ENCODE measurements at places on chromosomes 16 and 17.

DNA sequence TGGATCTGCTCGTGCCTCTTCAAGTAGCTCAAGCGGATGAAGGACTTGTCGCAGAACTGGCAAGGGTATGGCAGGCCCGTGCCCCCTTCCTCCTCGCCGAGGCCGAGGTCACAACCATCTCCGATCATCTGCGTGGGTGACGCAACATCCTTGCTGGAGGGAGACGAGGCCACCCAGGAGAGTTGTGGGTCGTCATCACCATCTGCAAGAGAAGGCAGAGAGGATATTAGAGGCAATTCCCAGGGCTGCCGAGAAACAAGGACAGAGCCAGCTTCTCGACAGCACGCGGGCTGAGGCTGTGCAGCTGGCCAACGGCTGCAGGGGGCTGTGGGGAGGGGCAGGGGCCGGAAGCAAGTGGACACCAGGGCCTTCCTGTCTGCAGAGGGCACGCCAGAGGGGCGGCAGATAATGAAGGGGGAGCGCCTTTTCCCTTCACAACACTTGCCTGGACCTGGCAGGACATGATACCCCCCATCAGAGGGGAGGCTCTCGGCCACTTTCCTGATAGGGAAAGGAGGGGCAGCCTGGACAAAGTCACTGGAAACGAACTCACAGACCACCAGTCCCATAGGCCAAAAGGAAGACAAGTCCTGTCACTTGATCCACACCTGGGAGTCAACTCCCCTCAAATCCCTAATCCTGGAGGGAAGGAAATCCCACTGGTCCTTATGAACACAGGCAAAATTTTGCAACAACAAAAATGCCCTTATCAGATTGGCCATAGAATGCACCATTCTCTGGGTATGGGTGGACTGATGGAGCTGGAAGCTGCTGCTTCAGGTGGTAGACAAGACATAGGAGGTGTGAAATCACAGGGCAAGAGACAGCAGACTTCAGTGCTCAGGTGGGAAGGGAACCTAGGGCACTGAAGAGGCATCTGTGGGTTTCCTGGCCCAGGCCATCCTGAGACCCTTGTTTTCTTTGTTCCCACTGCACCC, 217.0 kb downstream of the ZNF423 start:
- DNase-seq, result no peak

- no peak for DNase-seq
Measured at GRCh38 chr17:73349138-73349537, 37.3 kb upstream of the CDC42EP4 start.

DNA sequence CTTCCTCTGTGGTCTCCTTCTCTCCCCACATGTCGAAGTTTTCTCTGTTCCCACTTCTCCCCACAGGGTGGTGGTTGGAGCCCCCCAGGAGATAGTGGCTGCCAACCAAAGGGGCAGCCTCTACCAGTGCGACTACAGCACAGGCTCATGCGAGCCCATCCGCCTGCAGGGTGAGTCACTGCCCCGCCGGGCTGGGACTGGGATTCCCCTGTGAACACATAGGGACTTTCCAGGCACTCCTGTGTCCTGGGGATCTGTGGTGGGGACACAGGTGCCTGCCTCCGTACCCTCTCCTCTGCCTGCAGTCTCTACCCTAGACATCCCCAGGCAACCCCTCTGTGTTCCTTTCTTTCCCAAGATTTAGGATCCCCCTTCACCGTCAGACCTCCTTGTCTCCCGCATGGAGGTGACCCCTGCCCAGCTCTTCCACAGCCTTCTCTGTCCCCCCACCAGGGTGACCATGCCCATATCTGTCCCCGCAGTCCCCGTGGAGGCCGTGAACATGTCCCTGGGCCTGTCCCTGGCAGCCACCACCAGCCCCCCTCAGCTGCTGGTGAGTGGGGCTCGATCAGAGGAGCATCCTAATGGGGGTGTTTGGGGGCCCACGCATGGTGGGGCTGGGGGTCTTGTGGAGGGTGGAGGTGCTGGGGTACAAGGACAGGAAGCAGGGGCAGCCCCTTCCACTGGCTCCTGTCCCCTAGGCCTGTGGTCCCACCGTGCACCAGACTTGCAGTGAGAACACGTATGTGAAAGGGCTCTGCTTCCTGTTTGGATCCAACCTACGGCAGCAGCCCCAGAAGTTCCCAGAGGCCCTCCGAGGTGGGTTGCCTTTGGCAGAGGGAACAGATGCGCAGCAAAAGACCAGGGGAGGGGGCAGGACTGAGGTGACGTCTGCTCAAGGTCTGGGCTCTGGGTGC, 5.8 kb downstream of the ITGAM start:
- no peak for DNase-seq

- DNase-seq, result no peak
Measured at GRCh38 chr17:45971698-45972141, 27.3 kb upstream of the STH start.

GRCh38 chr17:32297860-32298259, 32.2 kb downstream of the RHBDL3 start:
- no peak for DNase-seq

GRCh38 chr17:35734396-35734795, 3.0 kb downstream of the RASL10B start:
- DNase-seq, result no peak

- peak; percentile 91 for DNase-seq
Measured at GRCh38 chr17:17792037-17792550, 44.7 kb downstream of the SREBF1 start.

DNA sequence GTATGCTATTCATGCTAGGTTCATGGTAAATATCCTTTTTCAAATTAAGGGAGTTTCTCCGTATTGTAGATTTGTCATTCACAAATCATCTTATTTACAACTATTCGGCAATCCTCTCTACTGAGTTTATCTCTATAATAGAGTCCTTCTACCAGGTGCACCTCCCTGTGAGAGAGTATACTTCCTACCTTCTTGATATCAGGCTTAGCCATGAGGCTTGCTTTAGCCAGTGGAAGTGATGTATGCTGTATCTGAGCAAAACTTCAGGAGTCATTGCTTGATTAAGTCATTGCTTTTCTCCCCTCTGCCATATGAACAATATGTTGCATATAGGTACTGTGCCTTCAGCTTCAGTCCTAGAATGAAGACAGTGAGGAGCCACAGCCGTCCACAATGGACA, 20.5 kb downstream of the NSRP1 start:
- DNase-seq, result no peak

GRCh38 chr17:49989518-49989880, 5.5 kb downstream of the DLX3 start:
- DNase-seq, result no peak

DNA sequence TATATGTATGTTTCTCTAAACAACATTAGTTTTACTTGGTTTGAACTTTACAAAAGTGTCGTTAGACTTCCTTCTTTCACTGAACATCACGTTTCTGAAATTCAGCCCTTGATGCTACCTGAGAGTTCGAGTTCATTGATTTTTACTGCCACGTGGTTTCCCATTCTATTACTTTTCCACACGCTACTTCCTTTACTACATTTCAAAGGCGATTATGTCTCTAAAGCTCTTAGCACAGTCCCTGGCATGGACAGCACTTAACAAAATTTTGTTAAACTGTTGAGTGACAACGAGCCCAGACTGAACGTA, 15.9 kb upstream of the ARHGAP17 start:
- no peak for DNase-seq

GRCh38 chr16:25270577-25270976, 12.9 kb upstream of the ZKSCAN2 start:
- DNase-seq, result no peak

- DNase-seq, result no peak
Measured at GRCh38 chr16:67252609-67253497, 4.1 kb downstream of the SLC9A5 start.

DNA sequence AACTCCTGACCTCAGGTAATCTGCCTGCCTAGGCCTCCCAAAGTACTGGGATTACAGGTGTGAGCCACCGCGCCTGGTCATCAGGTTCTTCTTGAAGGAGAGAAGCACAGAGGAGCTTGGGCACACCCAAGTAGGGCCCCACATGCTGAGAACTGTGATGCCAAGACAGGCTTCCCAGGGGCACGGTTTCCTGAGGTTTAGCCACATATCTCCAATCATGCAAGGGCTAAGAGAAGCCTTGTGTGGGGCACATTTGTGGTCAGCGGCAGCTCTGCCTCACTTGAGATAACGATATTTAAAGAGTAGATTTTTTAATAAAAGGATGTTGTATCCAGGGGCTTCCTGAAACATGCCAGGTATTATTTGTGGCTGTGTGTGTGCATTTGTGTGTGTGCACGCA, 46.9 kb downstream of the CUEDC1 start:
- no peak for DNase-seq

GRCh38 chr16:72093448-72094265, at the start of the genes DHX38 and TXNL4B:
TSS of gene DHX38 (plus strand) at chr16:72093847. CDS start at chr16:72096158, 2,311 bp downstream.
TSS of gene TXNL4B (minus strand) at chr16:72093620. CDS start at chr16:72090749, 2,871 bp downstream.
- DNase-seq, result peak; percentile 100

DNA sequence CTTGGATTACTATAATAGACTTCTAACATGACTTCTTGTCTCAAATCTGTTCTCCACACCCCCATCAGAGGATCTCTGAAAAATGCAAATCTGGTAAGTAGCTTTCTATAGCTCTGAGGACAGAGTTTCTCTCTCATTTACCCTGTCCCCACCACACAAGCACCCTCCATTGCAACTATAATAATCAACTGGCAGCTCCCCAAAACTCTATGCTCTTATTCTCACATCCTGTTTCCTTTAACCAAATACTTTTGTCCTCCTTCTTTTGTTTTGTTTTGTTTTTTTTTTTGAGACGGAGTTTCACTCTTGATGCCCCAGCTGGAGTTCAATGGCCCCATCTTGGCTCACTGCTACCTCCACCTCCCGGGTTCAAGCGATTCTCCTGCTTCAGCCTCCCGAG, 73.4 kb downstream of the HELZ start:
- no peak for DNase-seq

DNA sequence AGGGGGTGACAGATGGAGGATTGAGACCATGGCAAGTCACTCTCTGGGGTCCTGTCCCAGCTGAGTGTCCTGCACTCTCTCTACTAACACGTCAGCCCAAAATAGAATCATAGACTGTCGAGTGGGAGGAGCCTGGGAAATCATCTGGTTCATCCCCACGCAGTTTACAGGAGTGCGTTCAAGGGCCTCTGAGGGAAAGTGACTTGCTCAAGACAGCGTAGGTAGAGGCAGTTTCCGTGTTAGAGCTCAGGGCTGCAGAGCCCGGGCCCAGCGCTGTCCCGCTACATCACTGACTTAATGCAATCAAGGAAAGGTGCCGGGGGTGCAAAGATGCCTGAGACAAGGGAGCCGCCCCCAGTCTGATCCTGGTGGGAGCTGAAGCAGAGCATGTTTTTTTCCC, 10.3 kb downstream of the GSG1L2 start:
- DNase-seq, result no peak

- no peak for DNase-seq
Measured at GRCh38 chr16:27108826-27109665, 42.3 kb downstream of the C16orf82 start.

DNA sequence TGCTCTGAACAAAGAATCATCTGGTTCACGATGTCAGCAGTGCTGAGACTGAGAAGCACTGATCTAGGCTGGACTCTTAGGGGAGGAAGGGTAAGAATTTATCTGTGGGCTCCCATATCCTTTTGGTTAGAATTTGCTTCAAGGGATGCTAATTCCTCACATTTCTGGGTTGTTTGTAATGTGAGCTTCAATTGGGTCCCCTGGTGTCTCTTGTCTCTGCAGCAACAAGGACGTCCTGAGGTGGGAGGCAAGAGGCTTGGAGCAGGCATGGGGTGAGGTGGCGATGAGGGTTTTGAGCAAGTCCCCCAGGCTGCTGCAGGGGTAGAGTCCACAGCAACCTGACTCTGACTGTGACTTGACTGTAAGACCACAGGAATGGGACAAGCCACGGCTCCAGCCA, 213.8 kb upstream of the NLRP1 start:
- no peak for DNase-seq

All from SK-N-DZ (cell line).